ENCODE measurements at places on chromosomes 4 and X.
A peak's percentile ranks its signal among the peaks of the same experiment; 100 is the strongest.

GRCh38 chr4:187715466-187715865 is 280.1 kb upstream of the ZFP42 start:
- DNase-seq = no peak

DNA sequence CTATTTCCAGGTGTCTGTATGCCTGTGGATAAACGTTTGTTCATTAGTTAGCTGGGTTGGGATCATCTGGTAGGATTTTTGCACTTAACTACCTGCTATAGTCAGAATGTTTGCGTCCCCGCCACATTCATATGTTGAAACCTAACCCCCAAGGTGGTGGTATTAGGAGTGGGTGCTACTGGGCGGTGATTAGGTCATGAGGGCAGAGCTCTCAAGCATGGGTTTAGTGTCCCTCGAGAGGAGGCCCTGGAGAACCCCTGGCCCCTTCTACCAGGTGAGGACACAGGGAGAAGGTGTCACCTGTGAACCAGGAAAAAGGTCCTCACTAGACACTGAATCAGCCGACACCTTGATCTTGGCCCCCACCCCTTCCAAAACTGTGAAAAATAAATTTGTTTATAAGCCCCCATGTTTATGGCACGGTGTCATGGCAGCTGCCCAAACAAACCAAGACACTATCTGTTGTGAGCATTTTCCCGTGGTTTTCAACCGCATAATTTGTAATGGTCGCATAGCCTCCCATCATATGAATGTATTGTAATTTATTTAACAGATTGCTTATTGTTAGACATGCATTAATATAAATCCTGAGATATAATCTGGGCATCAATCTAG is 92.7 kb upstream of the TRIM2 start:
- DNase-seq = peak; percentile 16

DNA sequence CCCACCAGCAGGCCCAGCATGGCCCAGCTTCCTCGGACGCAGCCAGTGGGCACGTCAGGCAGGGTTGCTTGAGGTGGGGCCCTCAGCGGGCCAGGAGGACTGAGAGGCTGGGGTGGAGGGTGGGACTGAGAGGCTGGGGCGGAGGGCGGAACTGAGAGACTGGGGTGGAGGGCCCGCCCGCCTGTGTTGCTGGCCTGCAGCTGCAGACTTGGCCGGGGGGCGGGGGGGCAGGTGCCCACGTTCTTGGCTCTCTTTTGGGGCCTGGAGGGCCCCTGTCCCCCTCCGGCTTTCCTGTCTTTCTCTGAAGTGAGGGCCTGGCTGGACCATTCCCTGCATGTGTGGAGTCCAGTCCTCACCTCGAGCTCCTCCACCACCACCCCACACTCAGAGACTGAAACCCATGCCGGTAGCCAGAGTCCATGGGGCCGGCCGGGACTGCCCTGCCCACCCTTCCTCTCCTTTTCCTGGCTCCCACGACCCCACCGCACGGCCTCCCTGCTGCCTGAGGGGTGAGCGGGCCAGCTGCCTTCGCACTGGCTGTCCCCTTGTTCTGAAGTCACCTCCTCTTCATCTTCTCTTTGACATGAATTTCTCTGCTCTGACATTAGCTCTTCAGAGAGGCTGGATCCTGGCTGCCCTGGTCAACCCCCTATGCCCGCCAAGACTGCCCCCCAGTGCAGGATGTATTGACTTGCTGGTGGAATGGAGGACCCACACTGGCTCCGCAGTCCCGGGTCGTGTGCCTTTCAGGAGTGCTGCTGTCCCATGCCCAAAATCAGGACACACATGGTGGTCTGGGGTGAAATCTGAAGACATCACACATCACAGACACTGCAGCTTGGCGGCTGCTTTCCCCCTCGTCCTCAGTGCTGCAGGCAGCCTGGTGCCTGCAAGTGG is 10.1 kb upstream of the NKX1-1 start:
- DNase-seq = no peak

- DNase-seq = no peak
Observed at GRCh38 chr4:2930135-2930757, 33.0 kb downstream of the NOP14 start.

All from left lobe of liver (tissue), 2 donors.